NCI-H1105 (cell line): ENCODE measurements at places on chromosomes 3 and 15.

- DNase-seq: peak; percentile 91
Measured at GRCh38 chr3:158097593-158098308, 8.5 kb downstream of the SHOX2 start.

DNA sequence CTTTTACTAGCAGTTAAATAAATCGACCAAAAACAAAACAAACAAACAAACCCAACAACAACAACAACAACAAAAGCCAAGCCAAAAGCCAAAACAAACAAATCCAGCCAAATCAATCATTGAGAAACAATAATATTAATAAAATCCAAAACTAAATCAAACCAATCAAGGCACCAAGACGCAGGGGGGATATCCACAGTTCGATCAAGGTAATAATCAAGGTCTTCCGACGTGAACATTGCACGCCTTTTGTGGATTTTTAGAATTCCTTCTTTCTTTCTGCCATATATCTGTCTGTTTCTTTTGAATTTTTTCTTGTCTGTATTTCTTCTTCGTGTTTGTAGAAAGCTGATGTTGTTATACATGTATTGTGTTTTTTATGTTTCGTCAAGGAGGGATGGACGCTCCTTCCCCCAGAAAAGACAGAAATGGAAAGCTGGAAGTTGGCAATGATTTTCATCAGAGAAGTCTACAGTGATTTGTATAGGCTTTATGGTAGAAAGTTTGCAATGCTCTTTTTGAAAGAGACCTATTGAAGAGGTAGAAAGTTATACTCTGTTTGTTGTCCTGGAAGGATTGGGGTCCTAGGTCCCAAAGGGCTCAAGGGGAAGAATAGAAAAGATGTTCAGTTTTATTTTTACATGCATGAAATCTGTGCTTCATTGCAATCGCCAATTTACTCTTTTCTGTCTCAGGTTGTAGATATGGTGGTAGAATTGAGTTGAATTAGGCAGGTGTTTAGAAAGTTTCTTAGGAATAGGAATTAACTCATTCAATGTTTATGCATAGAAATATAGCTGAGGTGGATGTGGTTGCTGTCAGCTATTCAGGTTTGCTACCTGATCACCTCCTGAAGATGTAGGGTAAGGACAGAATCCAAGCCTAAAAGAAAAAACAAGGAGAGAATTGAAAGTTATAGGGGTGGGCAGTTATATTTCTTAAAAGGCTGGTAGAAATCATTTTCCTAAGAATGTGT is 1.2 kb downstream of the ARPP21 start:
- no peak for DNase-seq

DNA sequence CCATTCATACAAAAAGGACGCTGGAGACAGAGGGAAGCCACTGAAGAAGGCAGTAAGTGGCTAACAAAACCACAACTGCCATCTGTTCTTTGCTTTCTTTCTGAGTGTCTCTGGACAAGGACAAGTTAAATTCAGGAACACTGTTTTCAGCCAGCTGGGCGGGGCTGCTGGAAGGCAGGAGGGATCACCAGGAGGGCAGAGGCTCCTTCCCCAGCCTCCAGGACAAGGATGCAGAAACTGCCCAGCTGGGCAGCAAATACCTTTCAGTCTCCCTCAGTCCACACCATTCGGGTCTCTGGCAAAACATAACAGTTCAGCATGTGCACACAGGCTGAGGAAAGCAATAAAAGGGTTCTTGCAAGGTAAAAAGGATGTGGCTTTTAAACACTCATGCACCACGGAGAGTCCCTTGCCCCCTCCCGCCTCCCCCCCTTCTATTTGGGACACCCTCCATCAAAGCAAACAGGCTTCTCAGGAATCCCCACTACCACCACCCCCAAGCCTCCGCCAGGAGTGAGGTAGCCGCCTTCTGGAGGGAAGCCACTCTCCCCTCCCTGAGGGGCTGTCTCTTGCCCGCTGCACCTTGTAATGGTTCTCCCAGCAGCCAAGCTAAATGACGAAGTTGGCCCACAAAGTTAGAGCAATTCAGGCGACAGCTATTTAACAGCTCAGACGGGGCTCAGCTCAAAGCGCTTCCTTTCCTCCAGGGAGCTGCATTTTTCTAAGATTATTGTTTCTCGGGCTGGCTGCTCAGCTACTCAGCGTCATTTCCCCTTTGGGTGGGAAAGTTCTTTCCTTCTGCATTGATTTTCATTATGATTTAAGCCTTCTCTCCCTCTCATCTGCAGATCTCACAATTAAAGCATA is 3.8 kb downstream of the HEG1 start:
- DNase-seq: no peak

DNA sequence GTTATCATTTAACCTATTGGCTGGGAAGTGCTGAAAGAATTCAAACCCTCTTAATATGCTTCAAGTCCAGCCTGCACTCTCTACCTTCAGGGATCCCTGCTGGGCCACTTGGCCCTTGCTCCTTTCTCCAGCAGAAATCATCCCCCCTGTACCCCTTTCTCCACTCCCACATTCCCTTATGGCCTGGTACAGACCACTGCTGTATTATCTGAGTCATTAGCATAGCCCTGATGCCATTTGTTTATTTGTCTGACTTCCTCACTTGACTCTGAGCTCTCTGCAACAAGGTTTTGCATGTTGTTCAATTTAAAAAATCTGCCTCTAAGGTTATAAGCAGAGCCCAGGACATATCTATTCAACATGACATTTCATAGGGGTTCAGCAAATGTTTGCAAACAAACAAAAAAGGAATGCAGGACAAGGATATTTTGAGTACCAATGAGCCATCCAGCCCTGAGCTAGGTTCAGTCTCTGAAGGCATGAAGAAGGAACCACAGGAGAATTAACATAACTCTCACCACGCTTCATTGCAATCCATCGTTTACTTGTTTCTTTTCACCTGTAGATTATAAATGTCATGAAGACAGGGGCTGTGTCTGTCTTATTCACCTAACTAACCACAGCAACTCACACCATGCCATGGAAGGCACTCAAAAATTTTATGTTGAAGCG is 26.6 kb upstream of the HES1 start:
- DNase-seq: no peak

- no peak for DNase-seq
Measured at GRCh38 chr15:38186507-38186906, 66.1 kb upstream of the SPRED1 start.

- no peak for DNase-seq
Measured at GRCh38 chr3:149648525-149648924, 9.3 kb downstream of the WWTR1 start.

DNA sequence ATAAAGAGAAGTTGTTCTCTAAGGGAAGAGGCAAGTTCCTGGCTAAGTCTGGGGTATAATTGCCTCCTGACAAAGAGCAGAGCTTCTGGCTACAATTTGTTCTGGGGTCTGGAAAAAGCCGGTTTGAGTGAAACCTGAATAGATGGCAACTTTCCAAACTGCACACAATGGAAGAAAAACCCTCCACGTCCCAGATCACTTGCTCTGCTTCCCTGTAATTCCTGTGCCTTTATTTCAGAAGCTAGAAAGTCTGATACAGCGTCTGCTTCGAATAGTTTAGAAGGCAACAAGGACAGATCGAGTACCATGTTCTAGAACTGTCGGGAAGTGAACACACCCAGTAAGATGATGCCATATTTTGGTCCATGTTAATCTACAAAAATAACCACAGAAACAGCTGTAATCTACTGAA is 1.6 kb upstream of the WDR82 start:
- peak; percentile 71 for DNase-seq

DNA sequence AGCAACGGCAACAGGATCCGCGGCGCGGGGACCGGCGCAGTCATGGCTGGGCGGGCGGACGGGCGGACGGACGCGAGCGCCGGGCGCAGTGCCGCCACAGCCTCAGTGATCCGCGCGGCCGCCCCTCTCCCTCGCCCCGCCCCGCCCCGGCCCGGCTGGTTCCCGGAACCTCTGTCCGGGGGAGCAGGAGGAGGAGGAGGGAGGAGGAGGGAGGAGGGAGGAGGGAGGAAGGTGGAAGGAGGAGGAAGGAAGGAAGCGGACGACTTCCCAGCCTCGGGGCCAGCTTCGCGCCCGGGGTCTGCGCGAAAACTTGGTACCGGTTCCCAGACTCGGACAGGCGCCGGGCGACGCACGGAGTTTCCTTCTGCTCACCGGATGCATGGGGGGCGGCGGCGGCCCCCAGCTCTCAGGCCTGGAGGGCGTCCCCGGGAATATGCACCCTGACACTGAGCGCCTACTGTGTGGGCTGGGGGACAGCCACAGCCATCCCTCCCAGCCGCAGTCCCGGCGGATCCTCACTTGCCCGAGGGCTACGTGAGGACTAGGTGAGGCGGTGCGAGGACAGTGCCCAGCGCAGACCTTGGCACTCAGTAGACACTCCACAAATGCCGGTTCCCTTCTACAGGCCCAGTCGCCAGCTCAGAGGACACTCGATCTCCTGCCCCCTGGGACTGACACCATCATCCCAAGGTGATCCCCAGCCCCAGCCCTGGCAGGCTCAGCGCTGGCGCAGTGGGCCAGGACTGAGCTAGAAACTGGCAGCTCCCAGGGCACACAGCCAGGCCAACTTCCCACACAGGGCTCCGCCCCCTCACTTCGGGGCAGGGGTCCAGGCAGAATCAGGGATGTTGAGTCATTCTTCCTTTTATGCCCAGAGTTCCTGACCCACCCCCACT is at the start of gene SHISA5:
SHISA5 (minus strand) TSS at position 124 of the 896 bp plus-strand sequence; CDS start at position 44, 80 bp downstream.
- DNase-seq: no peak

- no peak for DNase-seq
Measured at GRCh38 chr15:71883447-71883846, 73.1 kb downstream of the NR2E3 start.

- DNase-seq: peak; percentile 96
Measured at GRCh38 chr3:124730129-124730940, at the start of gene UMPS. TSS of gene UMPS (plus strand) at chr3:124730452. CDS start at chr3:124730472, 20 bp downstream.

DNA sequence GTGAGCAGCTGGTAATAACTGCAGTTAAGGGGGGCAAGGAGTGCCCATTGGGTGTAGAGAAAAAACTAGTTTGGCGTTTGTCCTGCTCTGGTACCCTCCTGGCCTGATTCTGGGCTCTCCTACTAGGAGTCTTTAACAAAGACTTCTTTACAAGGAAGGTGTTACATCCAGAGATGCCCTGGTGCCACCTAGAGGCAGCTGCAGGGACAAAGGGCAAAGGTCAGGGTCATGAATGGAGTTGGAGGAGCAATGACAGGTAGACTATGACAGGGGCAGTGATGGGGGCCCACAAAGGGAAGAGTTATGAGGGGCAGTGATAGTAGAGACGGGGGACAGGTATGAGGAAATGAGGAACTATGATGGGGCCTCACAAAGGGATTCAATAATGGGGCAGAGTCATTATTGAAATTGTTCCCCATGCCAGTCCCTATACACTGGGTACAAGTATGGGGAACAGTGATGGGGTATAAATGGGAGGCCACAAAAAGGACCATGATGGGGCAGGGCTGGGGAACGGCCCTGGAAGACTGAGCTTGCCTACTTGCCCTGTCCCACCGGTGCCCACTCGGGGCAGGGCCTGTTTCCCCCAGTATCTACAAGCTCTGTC is 7.9 kb downstream of the CCDC71 start:
- DNase-seq: peak; percentile 23

DNA sequence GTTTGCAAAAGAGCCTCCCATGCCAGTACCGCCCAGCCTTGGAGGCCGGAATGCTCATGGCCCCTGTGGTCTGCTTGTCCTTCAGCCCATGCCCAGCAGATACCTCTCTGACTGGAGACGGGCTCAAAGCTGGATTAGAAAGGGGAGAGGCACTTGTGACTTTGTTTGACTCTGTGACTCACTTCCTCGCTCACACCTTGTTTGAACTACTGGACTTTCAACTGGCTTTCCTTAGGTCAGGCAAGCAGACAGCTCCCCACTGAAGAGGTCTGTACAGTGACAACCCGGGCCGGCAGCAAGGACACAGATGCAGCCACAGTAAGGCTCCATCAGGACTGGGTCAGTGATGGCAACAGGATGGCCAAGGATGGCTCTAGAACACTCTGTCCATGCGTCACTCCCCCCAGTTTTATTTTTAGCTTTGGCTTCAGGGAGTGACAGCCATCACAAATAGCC is 98.6 kb upstream of the ABHD17C start:
- no peak for DNase-seq

DNA sequence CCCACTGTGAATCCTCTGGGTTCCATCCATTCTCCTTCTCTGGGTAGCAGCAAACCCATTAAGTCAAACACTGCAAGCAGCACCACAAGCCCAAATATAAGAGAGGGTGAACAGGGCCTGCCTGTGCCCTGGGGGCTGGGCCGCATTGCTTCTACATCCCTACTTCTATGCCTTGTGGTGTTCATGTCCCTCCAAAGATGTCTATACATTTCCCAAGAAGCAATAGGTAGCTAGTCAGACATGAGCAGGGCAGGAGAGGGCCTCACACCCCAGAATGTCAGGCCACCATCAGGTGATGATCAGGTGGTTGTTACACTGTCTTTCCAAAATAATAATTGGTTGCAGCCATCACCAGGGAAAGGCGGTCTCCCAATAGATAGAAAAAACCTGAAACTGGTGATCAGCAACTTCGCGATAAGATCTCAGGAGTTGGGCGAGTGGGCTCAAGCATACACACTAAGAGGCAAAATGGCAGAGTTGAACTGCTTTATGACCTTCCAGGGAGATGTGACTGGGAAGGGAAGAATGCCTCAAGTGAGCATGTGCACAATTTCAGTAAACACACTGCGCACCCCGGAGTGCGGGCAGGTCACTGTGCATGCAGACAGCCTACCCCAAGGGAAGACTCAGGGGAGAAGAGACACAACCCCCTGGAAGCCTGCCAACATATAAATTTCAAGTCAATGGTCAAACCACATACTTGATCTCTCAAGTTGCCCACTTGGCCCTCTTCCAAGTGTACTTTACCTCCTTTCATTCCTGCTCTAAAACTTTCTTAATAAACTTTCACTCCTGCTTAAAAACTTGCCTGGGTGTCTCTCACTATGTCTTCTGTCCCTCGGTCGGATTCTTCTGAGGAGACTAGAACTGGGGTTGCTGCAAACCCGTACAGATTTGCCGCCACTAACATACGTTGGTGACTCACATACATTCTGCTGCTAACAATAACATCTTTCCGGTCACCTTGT is 39.9 kb downstream of the KLF15 start:
- DNase-seq: no peak

DNA sequence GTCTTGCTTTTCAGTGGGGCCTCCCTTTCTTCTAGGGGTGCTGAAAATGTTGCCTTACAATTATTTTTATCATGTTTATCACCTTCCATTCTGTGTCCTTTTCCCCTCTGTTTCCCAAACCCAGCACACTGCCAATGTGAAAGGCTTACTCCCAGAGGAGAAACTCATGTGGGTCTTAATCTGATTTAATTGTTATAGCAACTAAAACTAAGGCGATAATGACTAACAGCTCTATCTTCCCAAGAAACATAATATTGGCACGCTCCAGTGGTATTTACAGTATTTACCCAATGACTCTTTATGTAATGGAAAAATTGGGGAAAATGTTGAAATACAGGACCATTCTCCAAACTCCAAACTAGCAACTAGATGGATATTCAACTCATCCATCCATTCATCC is 58.4 kb downstream of the MESD start:
- no peak for DNase-seq
